Osteoblast (primary cell): ENCODE measurements at places on chromosomes 5 and 9. TPM values are rescaled to one million over a fixed set of nuclear protein-coding genes. Genes with fewer than 3 reads are reported as not detected.
A peak's percentile ranks its signal among the peaks of the same experiment; 100 is the strongest.

GRCh38 chr5:57953792-57954191 is 471.2 kb upstream of the ACTBL2 start:
- no peak for DNase-seq

DNA sequence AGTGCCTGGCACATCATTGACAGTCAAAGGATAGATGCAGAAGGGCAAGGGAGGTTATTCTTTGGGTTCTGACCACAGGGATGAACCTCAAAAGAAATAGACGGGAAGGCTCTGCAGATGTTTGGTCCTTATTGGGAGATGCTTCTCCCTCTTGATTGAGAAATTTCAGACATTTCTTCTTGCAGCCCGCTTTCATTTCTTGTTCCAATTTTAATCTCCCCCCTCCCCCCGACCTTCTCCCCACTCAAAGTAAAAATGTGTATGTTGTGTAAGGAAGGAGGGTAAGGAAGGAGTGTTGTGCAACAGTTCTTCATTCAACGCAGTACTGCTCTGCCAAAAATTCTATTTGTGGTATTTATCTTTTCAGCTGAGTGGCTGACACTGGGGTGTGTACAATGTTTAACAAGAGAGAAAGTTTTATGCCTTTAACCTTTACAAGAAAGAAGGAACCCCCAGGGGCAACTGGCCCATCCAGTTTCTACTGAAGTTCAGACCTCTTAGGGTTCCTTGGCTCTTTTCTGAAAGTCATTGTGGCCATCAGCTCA is 46.3 kb upstream of the TNFSF15 start:
- DNase-seq = no peak

GRCh38 chr9:116868201-116868600 is 181.1 kb downstream of the TRIM32 start:
- no peak for DNase-seq

DNA sequence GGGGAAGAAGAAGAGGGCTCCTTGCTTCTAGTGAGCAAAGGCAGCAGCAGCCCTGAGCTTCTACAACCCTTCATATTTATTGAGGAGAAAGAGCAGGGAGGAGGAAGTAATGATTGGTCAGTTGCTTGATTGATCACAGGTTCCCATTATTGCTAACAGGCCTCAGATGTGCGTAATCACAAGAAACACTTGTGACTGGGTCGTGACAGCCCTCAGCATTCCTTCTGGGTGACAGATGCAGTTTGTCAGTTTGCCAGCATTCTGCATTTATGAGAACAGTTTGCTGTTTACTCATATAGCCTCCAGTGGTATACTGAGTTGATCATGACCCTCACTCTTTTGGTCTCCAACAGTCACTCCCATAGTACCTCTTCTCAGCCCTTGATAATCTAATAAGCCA is 111.5 kb upstream of the TNC start:
- DNase-seq = no peak

GRCh38 chr9:82022121-82022520 is 33.5 kb downstream of the SPATA31D1 start:
- no peak for DNase-seq

The TEX48 gene
- total RNA-seq = not detected in 2 replicates

The TXNDC8 gene
- not detected in 2 replicates for total RNA-seq

- DNase-seq = peak; percentile 41
Measured at GRCh38 chr9:124348831-124349230, 66.4 kb downstream of the PSMB7 start.

- DNase-seq = no peak
Measured at GRCh38 chr9:113247640-113248039, 26.3 kb downstream of the SLC31A1 start.

DNA sequence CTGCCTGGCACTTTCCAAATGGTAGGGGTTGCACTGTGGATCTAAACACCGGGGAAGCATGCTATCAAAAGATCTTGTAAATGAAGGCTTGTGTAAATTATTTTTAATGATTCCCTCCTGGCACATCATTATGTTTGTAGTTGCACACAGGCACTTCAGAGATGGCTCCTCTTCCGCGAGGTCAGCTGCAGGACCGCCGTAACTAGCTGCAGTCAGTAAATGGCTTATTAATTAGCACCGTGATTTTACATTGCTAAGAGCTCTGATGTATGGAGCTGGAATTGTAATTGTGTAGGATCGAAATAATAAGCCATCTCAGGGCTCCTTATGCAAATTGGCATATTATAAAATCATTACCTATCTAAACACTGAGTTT is 397.6 kb upstream of the IRX1 start:
- DNase-seq = no peak

DNA sequence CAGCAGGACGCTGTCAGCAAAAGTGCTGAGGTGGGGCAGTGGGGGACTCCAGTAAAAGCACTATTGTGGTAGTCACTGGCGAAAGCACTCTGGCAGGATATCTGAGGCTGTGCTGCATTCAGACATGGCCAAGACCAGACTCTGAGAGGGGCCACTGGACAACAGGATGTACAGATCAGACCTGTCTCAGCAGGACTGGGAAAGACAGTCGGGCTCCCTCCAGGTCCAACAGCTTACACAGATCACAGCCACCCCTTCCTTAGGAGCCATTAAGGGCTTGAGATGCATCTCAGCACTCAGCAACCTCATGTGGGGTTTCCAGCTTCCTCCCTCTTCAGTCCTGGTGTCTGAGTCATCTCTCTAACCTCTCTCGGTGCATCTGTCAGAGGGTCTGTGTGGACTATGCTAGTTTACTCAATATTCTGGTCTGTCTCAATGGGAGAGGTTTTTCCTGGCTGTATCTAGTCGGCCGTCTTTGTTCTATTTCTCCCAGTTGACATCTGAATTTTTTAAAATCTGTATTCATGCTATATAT is 154.5 kb downstream of the CWC27 start:
- peak; percentile 3 for DNase-seq

The GPR21 gene
- 1.4 and 2.7 TPM in 2 replicates for total RNA-seq

GRCh38 chr5:1965925-1966324 is 83.2 kb upstream of the IRX4 start:
- DNase-seq = no peak

- DNase-seq = no peak
Measured at GRCh38 chr9:24245988-24246387, 299.7 kb downstream of the IZUMO3 start.

The DOCK2 gene
- 2.7 and 6.2 TPM in 2 replicates for total RNA-seq

GRCh38 chr5:1007681-1008450 is 736 bp upstream of the NKD2 start:
- DNase-seq = peak; percentile 88

The SLC22A4 gene
- 2.9 and 3.8 TPM in 2 replicates for total RNA-seq

DNA sequence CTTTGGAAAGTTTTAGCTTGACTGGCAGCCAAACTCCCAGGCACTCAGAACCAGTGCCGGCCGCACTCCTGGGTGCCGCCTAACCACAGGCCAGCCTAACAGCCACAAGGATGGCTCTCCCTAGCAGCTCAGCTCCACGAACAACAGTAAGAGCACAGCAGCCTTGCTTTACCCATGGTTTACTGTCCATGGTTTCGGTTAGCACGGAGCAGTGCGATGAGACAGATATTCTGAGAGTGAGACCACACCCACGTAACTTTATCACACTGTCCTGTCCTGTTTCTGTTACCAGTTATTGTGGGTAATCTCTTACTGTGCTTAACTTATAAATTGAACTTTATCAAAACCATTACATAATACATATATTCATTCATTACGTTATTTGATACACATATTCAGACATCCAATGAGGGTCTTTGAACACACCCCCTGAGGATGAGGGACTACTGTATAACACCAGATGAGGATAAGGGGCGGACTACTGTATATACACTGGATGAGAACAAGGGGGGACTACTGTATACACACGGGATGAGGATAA is 12.4 kb downstream of the CLPTM1L start:
- peak; percentile 87 for DNase-seq

- DNase-seq = peak; percentile 29
Measured at GRCh38 chr5:111144352-111144930, 52.3 kb downstream of the WDR36 start.

GRCh38 chr5:65035211-65036206 is 266.8 kb downstream of the CWC27 start:
- peak; percentile 98 for DNase-seq

- DNase-seq = no peak
Measured at GRCh38 chr5:114116981-114117380, 244.9 kb upstream of the KCNN2 start.

GRCh38 chr5:55918087-55919035 is 67.2 kb downstream of the IL31RA start:
- no peak for DNase-seq

DNA sequence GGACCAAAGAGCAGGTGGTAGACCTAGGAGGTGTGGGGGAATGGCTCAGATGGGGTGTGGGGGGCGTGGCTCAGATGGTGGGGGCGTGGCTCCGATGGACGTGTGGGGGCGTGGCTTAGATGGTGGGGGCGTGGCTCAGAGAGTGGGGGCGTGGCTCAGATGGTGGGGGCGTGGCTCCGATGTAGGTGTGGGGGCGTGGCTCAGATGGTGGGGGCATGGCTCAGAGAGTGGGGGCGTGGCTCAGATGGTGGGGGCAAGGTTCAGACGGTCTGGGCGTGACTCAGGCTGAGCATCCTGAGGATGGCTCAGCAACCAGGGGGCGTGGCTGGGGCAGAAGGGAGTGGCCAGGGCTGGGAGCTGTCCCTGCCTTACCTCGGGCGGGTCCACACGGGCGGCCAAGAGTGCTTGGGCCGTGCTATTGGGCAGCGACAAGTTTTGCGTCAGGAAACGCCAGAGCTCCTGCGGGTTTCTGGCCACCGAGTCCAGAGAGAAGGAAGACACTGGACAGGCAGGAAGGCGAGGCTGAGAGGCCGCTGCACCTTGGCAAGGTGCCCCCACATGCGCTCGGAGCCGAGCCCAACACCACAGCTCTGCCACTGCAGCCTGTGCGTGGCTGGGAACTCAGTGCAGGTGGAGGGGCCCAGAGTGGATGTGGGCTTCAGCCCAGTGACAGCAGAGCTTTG is 5.9 kb downstream of the ABCA2 start:
- DNase-seq = peak; percentile 97

The MYOZ3 gene
- total RNA-seq = under 0.01 TPM in 1 of 2 replicates, not detected in the other

DNA sequence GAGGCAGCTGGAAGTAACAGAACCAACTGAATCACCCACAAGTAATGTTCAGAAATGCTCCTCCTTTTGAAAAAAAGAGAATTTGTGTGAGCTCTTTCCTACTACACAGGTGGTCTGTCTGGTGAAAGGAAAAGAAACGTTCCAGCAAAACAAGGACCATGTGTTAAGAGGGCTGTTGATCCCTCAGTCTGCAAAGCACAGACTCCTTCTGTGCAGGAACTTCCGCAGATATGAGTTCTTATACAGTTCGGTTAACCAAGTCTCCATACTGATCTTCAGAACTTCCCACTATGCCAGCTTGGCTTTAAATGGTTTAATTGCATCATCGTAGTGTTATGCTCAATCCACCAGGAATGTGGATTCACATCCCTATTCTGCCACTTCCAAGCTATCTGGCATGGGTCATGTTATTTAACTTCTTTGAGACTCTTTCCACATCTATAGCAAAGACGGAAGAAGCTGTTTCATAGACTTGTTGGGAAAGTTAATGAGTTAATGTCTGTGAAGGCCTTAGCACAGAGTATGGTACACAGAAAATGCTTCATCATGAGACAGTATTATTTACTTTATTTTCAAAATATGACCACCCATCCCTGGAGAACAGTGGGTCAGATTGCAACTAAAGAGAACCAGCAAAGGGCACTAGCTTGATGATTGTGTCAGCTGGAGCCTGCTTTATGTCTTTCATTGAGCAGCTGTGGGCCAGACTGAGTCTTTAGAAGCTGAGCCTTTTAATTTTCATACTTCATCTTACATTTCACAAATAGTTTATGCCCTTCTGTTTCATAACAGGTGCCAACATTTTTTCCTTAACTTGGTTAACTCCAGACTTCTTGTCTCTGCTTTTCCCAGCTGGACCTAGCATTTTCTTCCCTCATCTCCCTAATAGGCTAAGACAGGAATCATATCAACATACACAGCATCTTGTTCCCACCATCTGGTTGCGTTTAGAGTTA is 89.9 kb downstream of the MAMDC2 start:
- no peak for DNase-seq

GRCh38 chr5:145118127-145118526 is 717.0 kb downstream of the PRELID2 start:
- DNase-seq = no peak

The ABLIM3 gene
- total RNA-seq = 5.8 and 7.4 TPM in 2 replicates

The PTBP3 gene
- 41.0 and 42.0 TPM in 2 replicates for total RNA-seq

The FANCG gene
- 10.9 and 11.5 TPM in 2 replicates for total RNA-seq

The FABP6 gene
- total RNA-seq = not detected in 2 replicates

GRCh38 chr9:69919461-69920061 is 98.9 kb downstream of the CFAP95 start:
- DNase-seq = peak; percentile 77

GRCh38 chr5:15321776-15322175 is 178.2 kb upstream of the FBXL7 start:
- DNase-seq = no peak

- DNase-seq = peak; percentile 3
Measured at GRCh38 chr9:70003901-70004714, 39.5 kb upstream of the MAMDC2 start.

The WDR38 gene
- total RNA-seq = not detected in 2 replicates

DNA sequence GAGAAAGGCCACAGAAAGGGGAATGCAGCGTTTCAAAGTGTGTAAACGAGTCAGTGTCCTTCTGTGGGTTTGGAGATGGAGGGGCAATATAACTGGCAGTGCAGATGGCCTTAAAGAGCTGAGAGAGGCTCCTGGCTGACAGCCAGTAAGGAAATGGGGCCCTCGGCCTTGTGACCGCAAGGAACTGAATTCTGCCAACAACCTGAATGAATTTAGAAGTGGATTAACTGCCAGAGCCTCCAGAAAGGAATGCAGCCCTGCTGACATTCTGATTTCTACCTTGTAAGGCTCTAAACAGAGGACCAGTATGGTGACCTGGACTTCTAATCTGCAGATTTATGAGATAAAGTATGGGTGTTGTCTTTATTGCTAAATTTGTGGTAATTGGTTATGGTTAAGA is 17.5 kb upstream of the NREP start:
- no peak for DNase-seq

DNA sequence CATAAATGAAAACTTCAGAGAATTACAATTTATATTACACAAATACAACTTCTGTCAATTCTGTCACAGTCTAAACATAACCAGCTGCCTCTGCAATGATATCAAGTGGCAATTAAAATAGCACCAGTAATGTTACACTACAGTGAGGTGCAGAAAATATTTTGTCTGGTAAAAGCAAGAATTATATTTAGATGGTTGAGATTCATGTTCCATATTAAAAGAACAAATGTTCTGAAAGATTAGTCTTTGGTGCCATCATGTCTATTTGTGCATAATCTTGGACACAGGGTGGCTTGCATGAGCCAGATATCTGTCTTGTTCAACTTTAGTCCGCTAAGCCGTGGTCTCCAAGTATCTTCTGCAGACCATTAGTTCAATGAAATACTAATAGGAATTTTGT is 29.0 kb upstream of the PRR16 start:
- no peak for DNase-seq

GRCh38 chr5:146209714-146210113 is 6.3 kb downstream of the RBM27 start:
- no peak for DNase-seq

GRCh38 chr9:131181091-131181681 is 55.8 kb downstream of the NUP214 start:
- DNase-seq = no peak

The DHX29 gene
- total RNA-seq = 36.8 and 38.4 TPM in 2 replicates

GRCh38 chr5:150014456-150014855 is 13.9 kb downstream of the HMGXB3 start:
- no peak for DNase-seq

- no peak for DNase-seq
Measured at GRCh38 chr9:86749894-86750255, 197.4 kb downstream of the GAS1 start.

The MEGF10 gene
- total RNA-seq = 1.4 and 3.2 TPM in 2 replicates

GRCh38 chr5:88867638-88868037 is 15.3 kb downstream of the MEF2C start:
- DNase-seq = no peak

GRCh38 chr9:121975801-121976277 is 117.3 kb downstream of the TTLL11 start:
- DNase-seq = no peak

- DNase-seq = peak; percentile 31
Measured at GRCh38 chr5:73816656-73817420, 190.8 kb downstream of the ARHGEF28 start.
